T47D (cell line): ENCODE measurements at places on chromosomes 11 and 22.

DNA sequence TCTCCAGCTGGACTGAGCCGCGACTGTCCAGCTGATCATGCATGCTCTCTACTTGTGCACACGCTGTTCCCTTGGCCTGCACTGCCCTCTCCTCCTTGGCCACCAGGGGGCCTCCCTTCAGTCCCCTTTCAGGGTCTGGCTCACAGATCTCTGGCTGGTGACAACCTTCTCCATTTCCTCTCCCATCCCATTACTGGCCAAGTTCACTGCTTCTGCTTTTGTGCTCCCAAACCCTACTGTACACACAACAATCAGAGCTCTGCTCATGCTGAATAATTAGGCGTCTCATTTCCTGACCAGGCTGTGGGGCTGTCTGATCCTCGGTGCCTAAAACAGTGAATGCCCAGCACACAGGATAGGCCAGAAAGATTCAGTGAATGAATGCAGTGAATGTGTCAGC lies 224.0 kb upstream of the NARS2 start:
- DNase-seq: peak; percentile 82

- DNase-seq: peak; percentile 23
These were observed 650 bp downstream of the PPM1F start for GRCh38 chr22:21951931-21952465.

DNA sequence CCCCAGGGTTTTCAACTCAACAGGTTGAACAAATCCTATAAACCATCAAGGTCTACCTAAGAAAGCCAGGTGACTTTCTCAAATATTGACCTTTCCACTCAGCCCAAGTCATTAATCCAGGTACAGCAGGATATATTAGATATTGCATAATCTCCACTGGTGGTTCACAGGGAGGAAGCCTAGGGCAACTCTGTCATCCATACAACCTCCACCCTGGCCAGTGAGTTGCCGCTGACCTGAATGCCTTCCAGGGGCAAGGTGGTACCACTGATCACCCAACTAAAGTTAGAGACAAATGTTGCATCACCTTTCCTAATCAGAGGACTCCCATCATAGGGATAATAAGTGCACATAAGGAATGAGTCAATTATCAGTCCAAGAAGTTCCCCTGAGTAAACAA lies 22.9 kb downstream of the GUCD1 start:
- DNase-seq: peak; percentile 51

- DNase-seq: no peak
These were observed 73.9 kb downstream of the SCUBE1 start for GRCh38 chr22:43269246-43269645.

GRCh38 chr22:20810645-20811044 lies 36.7 kb downstream of the SERPIND1 start:
- no peak for DNase-seq

GRCh38 chr11:31927982-31928381 lies 116.9 kb upstream of the PAX6 start:
- no peak for DNase-seq

GRCh38 chr11:100578831-100579311 lies 108.2 kb upstream of the ARHGAP42 start:
- DNase-seq: no peak

DNA sequence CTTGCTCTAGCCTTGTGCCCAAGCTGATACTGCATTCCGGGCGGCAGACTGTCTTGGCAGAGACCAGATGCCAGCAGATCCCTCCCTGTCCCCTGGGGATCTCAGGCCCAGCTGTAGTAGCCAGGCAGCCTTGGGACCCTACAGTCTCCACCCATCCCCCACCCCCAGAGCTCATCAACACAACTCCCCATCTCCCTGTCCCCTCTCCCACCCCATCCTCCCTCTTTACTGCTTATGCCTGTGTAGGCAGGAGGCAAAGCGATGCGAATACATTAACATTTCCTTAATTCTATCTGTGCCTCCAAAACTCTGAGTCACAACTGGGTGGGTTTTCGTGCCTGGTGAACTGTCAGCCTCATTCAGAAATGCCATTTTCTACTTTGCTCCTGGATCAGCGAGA lies 547.6 kb downstream of the BUD13 start:
- no peak for DNase-seq

DNA sequence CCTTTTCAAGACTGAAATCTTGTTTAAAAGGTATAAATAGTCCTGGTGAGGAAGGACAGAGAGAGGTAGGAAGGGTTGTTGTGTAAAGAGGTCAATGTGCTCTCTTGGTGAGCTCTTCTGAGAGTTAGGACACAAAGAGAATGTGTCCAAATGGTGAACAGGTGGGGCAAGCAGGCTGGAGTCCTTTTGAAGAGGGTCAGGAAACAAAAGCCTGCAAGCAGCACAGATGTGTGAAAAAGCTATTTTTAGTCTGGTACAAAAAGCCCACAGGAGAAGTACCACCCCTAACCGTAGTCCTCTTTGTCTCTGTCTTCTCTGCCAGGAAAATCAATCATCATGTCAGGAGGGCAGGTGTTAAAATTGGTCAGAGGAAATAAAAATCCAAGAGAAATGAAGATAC lies 54.4 kb upstream of the SYN3 start:
- DNase-seq: no peak

GRCh38 chr11:76806131-76806530 lies 23.0 kb downstream of the TSKU start:
- no peak for DNase-seq

GRCh38 chr11:12200991-12201985 lies 90.9 kb downstream of the MICAL2 start:
- DNase-seq: no peak

DNA sequence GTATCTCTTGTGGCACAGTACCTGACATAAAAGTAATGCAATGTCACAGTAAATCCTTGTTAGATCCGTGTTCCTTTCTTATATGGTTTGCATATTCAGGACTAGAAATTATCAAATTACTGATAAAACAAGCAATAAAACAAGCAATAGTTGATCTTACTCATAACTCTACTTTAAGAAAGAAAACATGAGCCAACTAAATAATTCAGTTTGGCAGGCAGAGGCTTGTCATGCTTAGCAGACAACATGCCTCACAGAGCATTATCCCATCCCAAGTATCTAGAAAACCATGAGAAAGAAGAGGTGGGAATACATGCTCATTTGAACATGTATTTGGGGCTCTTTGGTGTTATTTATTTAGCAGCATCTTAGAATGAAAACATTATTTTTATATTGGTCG lies 241.9 kb downstream of the SOX6 start:
- no peak for DNase-seq

DNA sequence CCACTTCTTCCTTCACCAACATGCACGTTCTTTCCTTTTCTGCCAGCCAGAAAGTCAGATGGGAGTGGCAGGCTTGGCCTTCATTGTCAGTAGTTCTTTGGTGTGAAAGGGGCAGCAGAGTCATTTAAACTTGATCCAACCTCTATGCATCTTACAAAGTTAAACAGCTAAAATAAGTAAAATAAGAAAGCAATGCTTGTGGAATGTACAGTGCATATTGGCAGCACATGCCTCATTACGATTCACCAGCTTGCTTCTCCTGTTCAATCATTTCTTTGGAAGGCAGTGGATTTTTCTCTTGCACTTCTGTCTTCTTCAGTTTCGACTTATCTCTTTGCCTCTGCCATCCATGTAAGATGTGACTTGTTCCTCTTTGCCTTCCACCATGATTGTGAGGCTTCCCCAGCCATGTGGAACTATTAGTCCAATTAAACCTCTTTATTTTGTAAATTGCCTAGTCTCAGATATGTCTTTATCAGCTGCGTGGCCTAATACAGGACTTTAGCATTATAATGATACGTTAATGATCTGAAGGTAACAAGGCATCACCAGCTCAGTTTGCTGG lies 14.8 kb downstream of the LGALS12 start:
- DNase-seq: no peak

GRCh38 chr22:42711895-42712837 lies 8.5 kb downstream of the A4GALT start:
- no peak for DNase-seq

DNA sequence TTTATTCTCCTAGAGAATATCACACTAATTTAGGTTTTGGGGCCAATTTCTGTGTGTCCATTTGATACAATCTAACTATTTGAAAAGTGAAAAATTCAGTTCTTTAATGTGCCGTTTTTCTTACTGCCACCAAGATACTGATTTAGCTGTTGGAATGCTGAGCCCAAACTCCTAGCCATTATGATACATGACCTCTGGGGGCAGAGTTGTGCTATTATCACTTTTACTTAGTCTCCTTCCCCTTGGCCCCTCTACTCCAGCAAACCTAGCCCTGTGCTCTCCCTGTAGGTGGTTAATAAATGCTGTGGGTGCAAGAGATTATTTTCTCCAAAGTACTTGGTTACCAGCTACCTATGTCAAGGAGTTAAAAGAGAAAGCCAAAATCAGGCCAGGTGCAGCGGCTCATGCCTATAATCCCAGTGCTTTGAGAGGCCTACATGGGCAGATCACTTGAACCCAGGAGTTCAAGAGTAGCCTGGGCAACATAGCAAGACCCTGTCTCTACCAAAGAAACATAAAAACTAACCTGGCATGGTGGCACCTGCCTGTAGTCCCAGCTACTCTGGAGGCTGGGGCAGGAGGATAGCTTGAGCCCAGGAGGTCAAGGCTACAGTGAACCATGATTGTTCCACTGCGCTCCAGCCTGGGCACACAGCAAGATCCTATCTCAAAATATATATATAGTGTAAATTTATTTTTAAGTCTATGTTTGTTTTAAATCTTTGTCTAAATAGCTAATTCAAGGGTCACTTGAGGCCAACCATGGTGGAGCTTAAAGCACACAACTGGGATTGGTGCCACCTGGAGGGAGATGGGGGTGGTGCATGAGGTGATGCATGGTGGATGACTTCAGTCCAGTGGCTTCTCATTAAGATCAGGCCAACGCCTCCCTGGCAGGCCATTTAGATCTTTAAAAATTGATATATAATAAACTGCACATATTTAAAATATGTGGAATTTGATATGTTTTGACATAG lies 193.2 kb upstream of the PLET1 start:
- no peak for DNase-seq

GRCh38 chr11:31107649-31108048 lies 261.9 kb downstream of the DCDC1 start:
- DNase-seq: no peak

- peak; percentile 70 for DNase-seq
These were observed 13.3 kb upstream of the IL10RA start for GRCh38 chr11:117972629-117973502.

DNA sequence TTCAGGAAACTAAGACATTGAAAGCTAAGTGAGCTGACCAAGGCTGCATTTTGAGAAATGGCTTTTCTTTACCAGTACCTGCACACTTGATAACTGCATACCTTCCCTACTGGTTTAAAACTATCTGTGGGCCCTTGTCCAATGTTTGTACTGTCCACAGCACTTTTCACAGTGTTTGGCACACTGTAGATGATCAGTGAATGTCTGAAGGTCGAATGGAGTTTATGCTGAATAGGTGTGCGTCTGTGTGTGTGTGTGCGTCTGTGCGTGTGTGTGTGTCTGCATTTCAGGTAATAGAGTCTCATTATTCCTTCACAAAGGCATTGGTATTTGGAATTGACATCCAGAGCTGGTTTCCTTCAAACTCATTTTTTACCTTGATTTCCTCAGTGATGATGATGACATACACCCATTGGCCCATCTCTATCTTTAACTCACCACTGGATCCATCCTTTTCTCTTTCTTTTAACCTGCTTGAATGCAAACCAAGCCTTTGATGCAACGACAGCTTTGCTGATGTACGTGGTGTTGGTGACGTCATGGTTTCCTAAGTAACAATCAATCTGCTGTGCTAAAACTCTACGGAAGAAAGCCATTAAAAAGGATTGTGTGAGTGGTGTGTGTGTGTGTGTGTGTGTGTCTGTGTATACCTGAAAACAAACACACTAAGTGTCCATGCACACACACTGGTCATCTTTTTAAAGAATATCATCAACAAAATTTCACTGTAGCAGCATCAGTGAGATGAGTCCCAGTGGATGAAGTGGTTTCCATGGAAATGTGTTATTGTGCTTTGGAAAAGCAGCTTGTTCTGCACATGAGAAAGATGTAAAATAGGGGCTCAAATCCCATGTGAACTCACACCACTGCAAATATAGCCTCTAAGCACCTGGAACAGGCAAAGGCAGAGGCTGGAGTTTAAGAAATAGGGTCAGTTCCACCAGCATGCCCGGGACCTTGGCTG lies 490.2 kb upstream of the B3GAT1 start:
- DNase-seq: no peak

- no peak for DNase-seq
These were observed 1126.9 kb downstream of the BRD1 start for GRCh38 chr22:48700566-48701295.

DNA sequence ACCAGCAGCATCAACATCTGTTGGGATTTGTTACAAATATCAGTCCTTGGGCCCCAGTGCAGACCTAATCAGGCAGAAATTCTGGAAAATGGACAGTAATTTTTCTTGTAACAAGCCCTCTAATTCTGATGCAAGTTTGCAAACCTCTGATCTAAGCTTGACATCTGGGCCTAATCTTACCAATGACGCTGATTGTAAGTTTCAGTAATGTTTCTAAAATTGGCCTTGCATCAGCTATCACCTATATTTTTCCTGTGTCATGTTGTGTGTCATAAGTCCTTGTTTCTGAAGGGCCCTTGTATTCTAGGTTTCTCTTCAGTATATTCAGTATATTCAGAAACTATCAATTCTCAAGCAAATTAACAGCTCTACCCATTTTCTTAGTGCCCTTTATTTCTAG lies 36.4 kb downstream of the ZNF215 start:
- DNase-seq: no peak

DNA sequence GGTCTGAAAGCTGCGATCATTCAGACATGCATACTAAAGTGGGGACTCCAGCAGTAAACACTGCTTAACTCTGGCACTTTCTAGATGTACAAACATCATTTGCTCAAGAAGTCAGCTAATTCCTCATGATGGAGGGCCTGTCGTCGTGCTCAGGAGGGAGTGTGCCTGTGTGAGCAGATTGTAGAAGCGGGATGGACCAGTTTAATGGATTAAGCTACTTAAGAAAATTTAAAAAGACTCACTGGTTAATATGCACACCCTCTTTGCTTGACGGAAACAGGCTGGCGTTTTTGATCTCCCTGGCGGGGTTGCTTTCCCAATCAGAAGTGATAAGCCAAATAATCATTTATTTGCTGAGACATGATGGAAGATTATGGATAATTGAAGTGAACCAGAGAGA lies 79.0 kb downstream of the LDLRAD3 start:
- DNase-seq: no peak

GRCh38 chr22:20131597-20131858 lies at the start of gene ZDHHC8:
ZDHHC8 (plus strand) TSS chr22:20131804; CDS start chr22:20131948, 144 bp downstream.
- DNase-seq: no peak

- DNase-seq: no peak
These were observed 41.2 kb downstream of the SNX19 start for GRCh38 chr11:130874955-130875531.

GRCh38 chr11:84497981-84498411 lies 1129.1 kb downstream of the DLG2 start:
- DNase-seq: no peak

- DNase-seq: peak; percentile 89
These were observed 14.4 kb upstream of the SERPINH1 start for GRCh38 chr11:75547617-75548058.

DNA sequence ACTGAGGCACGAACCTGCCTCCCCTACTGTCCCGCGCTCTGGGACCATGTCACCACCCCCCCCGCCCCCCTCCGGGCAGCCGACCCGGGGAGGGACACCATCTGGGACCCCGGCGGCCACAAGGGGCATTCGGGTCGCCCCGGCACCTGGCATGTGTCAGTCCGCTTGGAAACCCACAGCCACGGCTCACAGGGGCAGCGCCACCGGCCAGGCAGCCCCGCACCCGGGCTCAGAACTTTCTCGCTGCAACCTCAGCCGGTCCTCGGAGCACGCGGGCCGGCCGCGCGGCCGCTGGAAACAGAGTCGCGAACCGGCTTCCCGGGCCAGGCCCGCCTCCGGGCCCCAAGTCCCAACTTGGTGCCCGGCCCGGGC lies 159.9 kb upstream of the GRK3 start:
- DNase-seq: peak; percentile 16
